Caki2 (cell line): ENCODE measurements at places on chromosomes 12 and 14. TPM values are rescaled to one million over a fixed set of nuclear protein-coding genes. Genes with fewer than 3 reads are reported as not detected.

Gene PPP1R1A
- total RNA-seq, result 6.6 and 9.2 TPM in 2 replicates

Gene TSHR
- 0.81 TPM in 1 of 2 replicates, not detected in the other for total RNA-seq

Gene RPS6KA5
- total RNA-seq, result 4.0 and 5.2 TPM in 2 replicates

Gene ADAM21
- not detected in 2 replicates for total RNA-seq

Gene PLEKHH1
- 0.78 and 9.3 TPM in 2 replicates for total RNA-seq
